Activated CD8-positive, alpha-beta memory T cell treated with anti-CD3 and anti-CD28 coated beads, Interleukin-2, amount 10 ng/mL, durations not matched to agents 7 days and 5 days (primary cell): ENCODE measurements at places on chromosomes 1 and 21. TPM values are rescaled to one million over a fixed set of nuclear protein-coding genes. Genes with fewer than 3 reads are reported as not detected.

PCP4L1 gene
- not detected for total RNA-seq

GRCh38 chr21:36155603-36156338 is 853 bp upstream of the DOP1B start:
- DNase-seq: no peak

DNA sequence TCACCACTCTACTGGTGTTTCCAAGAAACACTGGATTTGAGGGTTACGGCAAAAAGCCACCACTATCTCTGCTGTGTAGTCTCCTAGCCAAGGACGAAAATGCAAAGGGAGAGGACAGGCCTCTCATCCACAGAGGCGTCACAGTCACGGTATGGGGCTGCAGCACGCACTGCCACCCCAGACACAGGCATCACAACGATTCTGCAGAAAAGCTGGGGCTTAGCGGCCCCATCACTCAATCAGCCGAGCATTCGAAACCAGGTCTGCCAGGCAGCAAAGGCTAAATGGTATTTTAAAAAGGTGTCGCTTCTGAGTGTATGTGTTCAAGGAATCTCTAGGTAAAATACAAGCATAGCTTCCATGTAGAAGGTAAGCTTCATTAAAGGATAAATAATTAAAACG is 1.4 kb downstream of the RIPK4 start:
- no peak for DNase-seq

DNA sequence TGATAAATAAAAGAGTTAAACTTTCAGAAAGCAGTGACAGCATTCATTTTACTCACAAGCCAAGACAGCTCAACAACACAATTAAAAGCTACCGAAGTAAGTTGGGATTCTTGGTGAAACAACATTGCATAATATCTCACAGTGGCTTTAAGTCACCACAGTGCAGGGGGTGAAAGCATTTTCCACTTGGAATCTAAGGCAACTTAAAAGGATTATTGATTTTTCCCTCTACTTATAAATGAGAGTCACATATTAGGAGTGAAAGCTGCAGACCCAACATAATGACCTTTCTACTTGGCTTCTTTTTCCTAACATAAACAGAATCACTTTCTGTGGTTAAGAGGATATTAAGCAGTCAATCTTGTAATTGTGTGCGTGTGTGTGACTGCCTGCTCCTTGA is 536.6 kb upstream of the CXADR start:
- no peak for DNase-seq

DNA sequence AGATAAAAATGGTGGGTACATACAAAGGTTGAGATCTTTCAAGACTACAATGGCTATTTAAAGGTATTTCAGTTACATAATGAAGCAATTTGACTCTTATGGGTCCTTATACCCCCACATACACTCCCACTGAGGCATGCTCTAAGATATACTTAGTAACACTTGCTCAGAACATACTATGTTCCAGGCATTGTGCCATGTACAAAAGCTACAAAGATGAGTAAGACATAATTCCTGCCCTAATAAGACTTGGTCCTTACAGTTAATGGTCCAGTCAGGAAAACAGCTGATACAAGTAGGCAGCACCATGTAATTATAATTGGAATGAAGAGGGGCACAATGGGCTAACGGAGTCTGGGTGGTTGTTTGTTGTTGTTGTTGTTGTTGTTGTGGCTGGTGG is 166.7 kb upstream of the BEND5 start:
- no peak for DNase-seq
